ENCODE measurements at places on chromosomes 3 and 15.

- no peak for ATAC-seq
Observed at GRCh38 chr3:134766290-134766689, 28.8 kb upstream of the EPHB1 start.

DNA sequence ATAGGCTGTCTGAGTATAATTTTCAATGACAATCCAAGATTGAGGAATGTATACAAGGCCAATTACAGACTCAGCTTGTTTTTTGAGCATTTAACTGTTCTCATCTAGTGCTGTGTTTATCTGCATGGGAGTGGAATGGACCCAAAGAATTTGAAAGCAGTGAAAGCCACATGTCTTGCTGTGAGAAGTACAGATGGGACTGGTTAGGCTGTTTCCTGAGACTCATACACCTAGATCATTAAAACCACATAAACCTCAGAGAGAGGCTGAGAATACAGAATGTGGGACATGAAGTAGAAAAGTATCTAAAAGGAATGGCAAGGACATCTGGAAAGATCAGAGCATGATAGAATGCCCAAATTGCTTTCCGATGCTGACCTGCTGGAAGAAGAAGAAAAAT lies 224.6 kb downstream of the NLGN1 start:
- ATAC-seq, result no peak

DNA sequence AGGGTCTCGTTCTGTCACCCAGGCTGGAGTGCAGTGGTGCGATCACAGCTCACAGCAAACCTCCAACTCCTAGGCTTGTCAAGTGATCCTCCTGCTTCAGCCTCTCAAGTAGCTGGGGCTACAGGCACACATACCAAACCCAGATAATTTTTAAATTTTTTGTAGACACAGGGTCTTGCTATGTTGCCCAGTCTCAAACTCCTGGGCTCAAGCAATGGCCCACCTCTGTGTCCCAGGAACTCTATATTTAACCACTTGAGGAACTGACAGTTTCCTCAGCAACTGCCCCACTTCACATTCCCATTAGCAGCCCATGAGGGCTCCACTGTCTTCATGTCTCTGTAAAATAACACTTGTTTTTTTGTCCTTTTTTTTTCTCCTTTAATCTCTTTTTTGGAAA lies 68.4 kb downstream of the TAMM41 start:
- no peak for ATAC-seq

DNA sequence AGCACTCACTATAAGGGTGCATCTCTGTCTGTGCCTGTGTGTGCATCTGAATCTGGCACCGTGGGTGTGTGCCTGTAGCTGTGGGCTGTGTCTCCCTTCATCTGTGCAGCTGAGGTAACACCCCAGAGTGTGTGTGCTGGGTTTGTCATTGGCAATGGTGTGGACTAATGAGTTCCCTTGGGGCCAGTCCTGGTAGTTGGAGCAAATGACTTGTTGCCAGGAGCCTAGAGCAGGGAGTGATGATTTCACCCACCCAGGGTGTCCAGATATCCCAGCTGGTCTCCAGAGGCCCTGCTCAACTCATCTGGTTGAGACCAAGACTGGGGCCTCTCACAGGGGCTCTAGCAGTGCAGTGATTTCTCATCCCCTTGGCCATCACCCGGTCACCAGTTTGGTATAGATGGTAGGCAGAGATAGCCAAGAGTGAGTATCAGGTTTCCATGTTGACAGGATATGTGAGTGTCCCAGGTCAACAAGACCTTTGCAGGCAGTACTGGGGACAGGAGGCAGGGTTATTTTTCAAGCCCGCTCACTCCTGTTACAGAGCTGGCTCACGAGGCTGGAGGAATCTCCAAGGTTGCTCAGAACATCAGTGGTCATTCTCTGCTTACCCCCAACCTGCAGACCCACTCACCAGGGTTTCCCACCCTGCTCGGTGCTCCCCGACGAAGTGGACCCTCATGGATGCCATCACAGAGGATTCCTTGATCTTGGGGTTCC lies 4.1 kb upstream of the HDAC11 start:
- no peak for ATAC-seq

DNA sequence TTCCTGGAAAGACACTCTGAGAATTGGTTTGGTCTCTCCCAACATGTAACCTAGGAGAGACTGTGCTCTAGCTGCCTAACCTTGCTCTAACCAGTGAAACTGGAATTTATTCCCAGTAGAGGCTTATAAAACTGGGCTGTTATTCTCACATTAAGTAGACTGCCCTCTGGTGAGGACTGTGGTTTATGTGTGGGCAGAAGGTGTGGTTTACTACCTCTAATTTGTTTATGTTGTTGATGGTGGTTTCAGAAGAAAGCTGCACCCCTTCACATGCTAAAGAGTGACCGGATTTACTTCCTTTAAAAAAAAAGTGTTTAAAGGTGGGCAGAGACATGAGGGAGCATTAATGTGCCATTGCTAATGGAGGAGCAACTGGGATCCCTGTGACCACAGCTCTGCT lies 273.2 kb downstream of the MECOM start:
- no peak for ATAC-seq

GRCh38 chr15:36323615-36324014 lies 255.8 kb upstream of the CDIN1 start:
- no peak for ATAC-seq

- ATAC-seq, result no peak
Observed at GRCh38 chr15:39473298-39473947, 107.5 kb upstream of the THBS1 start.

- ATAC-seq, result no peak
Observed at GRCh38 chr15:75533945-75534344, 45.2 kb downstream of the PTPN9 start.

GRCh38 chr3:123365450-123366143 lies 83.3 kb downstream of the ADCY5 start:
- ATAC-seq, result no peak

GRCh38 chr3:158531334-158531733 lies 39.7 kb upstream of the MLF1 start:
- no peak for ATAC-seq

DNA sequence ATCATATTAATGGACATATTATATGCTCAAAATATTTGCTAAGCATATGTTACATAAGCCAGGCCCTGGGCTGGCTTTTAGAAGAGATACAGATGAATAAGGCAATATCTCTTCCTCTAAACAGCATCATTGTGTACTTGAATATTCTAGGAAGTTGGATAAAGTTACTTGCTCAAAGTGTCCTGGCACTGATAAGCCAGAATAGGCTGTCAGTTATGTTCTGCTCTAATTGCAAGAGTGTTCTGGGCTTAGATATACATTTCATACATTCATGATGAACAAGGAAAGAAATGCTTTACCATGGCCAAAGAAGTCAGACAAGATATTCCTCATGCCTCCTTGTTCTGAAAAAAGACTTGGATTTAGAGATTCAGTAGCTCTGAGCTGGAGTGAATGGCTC lies 40.7 kb downstream of the KBTBD12 start:
- ATAC-seq, result no peak

GRCh38 chr3:170563712-170564423 lies 22.0 kb downstream of the SLC7A14 start:
- peak; percentile 44 for ATAC-seq

DNA sequence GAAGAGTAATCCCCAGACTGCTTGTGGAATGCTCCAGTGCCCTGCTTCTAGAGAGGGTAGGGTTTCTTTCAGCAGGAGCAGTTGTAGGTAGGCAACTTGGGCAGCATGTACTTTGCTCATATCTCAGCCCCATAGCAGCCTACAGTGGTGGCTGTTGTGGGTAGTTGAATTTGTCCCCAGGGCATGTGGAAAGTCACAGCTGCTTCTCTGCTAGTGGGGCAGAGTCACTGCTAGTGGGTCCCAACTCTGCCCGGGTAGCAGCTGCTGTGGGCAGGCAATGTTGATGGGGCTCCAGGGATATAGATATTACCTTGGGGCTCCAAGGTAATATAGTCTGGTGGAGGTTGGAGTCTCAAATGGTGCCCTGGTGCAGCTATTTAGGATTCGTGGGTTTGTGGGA lies 174.5 kb downstream of the OTOL1 start:
- ATAC-seq, result no peak

DNA sequence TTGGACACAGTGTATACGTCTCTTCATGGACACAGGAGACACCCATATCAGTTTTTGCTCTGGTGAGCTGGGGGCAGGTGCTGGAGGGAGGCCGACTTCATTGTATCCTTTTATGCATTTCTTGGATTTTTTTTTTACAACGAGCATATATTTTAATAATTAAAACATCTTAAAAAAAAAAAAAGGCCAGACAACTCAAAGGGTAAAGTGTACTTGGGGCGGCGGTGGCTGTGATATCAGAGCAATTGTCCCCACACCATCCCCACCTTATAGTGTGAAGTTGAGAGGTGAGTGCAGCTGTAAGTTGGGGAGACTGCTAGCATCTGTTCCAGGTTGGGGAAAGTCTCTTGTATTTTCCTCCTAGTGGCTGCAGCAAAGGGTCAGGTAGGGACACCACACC lies 12.0 kb upstream of the PLXNA1 start:
- ATAC-seq, result no peak

GRCh38 chr3:196504556-196504955 lies 988 bp upstream of the RNF168 start:
- ATAC-seq, result no peak

GRCh38 chr3:48563382-48563918 lies at the start of gene UCN2:
TSS of gene UCN2 (minus strand) at chr3:48563781. CDS start at chr3:48563124, 657 bp downstream.
- no peak for ATAC-seq

GRCh38 chr15:72778796-72779195 lies 4.8 kb downstream of the ADPGK start:
- ATAC-seq, result no peak

GRCh38 chr15:93523481-93523880 lies 434.5 kb upstream of the RGMA start:
- no peak for ATAC-seq

DNA sequence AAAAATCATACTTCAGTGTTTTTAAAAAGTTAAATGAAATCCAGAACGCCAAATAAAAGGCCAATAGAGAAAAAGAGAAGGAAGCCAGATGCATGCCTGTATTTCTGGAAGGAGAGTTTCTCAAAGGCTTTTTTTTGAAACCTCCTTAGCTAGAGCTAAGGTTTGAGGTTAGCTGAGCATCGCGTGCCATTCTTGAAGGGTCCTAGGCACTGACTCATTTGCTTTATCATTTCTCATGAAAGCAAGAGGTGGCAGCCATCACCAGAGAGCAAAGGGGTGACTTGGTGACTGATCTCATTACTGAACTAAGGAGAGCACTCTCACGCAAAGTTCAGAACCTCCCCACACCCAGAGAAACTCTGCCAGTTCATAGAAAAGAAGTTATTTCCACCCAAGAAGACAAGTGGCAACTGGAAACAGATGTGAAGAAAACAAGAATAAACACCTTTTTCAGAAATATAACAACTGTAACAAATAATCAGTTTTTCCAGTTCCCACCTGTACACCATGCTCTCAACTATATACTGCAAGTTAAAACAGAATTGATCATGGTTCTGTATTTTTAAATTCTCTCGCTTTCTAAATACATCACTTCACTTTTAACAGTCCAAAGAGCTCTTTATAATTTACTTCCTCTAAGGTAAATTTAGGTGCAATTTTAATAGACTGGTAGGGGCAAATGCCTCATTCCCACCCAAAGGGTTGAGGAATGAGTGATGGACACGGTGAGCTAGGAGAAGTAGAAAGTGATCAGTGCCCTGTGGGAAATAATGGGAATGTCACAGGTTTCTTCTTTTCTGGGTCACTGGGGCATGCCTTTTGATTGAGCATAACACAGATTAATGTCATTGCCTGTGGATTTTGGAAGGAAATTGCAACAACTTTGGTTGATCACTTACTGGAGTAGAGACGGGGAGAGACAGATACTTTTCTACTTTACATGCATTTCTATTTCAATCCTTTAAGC lies 24.7 kb downstream of the GPR15 start:
- peak; percentile 81 for ATAC-seq

GRCh38 chr3:187211532-187212195 lies 14.4 kb downstream of the RTP1 start:
- ATAC-seq, result no peak

DNA sequence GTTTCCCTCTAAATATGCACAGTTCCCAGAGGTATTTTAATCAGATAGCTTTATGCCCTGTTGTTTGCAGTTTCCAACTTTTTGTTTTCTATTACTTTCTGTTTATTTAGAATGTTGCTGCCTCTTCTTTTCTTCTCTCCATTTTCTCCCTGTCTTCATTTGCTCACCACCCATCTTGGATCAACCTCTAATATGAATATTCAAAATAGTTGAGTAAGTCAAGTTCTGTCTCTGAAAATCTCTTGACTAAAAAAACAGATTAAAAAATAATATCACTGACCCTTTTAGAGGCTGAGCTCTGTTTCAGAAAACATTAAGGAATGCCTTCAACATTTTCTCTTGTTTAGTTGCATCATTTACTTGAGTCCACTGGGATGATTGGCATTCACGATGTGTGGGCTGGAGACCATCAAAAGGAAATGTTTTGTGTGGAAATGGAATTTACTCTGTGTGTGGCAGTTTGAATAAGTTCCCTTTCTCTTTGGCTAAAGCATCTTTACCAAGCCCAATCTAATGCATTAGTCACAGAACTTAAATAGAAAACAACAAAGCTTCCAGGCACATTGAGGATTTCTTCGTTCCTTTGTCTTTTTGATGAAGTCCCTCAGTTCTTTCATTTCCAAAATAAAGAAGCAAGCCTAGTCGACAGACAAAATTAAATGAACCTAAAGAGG lies 633.9 kb upstream of the TGFBR2 start:
- no peak for ATAC-seq

DNA sequence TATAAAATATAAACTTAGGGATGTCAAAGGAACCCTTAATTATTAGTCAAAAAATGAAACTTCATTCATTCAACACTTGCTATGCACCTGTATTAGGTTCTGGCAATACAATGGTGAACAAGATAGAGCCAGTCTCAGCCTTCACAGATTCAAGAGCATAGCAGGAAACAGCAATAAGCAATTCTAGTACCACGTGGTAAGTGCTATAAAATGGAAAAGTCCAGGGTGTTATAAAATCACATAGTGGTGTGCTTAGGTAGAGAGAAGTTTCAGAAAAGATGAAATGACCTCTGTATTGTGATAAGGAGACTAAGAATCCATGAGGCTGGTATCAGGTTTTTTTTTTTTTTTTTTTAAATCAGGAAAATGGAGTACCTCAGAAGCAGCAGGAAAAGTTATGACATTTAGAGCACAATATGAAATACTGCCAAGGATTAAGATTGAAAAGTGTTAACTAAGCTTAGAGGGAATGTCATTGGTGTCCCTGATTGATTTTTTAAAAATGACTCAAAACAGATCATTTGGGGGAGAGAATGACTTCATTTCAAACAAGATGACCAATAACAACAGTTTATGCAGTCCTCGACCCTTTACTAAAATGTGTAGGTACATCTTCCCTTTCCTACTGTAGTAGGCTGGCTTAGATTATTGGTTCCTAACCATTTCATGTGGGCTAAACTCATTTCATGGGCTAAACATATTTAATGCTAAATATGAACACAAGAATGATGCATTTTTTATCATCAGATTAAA lies 5.0 kb downstream of the TOMM70 start:
- no peak for ATAC-seq

DNA sequence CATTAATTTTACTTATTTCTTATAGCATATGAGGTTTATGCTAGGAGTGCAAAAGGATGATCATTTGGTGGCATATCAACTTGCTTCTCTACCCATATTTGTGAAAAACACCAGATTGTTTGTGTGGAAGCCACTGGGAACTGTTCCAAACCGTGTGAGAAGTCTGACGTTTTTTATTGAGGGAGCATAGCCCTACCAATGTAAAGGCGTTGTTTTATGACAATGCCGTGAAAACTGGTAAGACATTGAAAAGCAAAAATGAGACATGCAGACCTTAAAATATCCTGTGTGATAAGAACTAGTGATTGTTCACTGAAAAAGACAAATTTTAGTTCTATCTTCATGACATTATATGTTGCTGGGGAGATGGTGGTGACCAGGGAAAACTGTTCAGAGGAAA lies 87.8 kb downstream of the CHL1 start:
- ATAC-seq, result no peak
